ENCODE measurements at places on chromosomes 1 and 21.
A peak's percentile ranks its signal among the peaks of the same experiment; 100 is the strongest.

- no peak for DNase-seq
Measured at GRCh38 chr1:52402860-52403240, 1.4 kb downstream of the ORC1 start.

GRCh38 chr21:19590044-19590443 lies 1186.5 kb upstream of the TMPRSS15 start:
- no peak for DNase-seq

DNA sequence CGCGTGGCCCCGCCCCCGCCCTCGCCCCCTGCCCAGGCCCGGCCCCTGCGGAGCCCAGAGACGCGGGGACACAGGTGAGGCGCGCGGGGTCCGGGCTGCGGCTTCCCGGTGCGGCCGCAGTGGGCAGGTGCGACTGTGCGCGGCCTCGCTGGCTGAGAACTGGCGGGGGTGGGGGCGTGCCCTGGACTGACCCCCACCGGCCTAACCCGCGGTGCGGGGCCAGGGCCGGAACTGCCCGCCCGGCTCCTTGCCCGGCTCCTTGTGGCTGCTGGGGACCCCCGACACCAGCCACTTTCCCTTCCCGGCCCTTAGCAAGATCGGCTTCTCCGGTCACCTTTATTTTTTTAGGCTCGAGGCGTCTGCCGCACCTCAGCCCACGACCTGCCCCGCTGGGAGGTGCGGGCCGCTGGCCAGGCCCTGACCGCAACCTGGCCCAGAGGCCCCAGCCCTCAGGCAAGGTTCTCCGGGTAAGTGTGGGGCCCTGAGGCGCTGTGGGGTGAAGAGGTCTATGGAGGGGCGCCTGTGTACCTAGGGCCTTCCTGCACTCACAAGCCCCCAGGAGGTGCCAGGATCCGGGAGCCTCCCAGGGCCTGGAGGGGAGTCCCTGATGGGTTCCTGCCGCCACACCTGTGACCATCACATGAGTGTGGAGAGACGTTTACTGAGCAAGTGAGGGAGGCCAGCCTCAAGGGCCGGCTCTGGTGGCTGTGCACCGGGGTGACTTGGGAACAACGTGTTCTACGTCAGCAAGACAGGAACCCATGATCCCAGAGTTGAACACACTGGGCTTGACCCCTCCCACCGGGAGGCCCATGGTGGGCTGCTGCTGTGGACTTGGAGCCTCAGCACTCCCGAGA lies at the start of gene SMIM1:
TSS of gene SMIM1 (plus strand) at position 35 of the 857 bp plus-strand sequence. CDS start 2,625 bp downstream, outside the sequence.
- no peak for DNase-seq

GRCh38 chr1:162062542-162063015 lies 6.9 kb upstream of the NOS1AP start:
- DNase-seq = no peak

GRCh38 chr1:83967336-83967735 lies 31.6 kb downstream of the TTLL7 start:
- DNase-seq = peak; percentile 3

DNA sequence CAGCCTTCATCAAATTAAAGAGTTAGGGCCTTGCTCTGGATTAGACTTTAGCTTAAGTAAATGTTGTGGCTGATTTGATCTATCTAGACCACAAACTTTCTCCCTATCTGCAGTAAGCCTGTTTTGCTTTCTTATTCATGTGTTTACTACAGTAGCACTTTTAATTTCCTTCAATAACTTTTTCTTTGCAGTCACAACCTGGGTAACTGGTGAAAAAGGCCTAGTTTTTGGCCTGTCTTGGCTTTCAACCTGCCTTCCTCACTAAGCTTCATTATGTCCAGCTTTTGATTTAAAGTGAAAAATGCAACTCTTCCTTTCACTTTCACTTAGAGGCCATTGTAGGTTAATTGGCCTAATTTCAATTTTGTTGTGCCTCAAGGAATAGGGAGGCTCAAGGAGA lies 12.5 kb upstream of the LPGAT1 start:
- no peak for DNase-seq

DNA sequence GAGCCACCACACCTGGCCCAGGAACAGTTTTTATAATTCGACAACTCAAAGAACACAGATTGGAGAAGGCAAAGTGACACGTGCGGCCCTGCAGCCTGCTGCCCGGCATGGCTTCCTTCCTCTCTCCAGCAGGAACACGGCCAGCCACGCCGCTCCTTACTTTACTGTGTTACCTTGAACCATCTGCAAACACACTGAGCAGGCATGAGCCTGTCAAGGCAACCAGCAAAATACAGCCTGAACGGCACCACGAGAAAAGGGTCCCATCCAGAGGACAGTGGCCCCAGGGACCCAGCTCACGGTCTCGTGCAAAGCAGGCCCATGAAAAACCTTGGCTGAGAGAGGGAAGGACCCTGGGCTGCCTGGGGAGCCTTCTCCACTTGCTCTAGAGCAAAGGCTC lies 38.8 kb downstream of the NPHP4 start:
- no peak for DNase-seq

DNA sequence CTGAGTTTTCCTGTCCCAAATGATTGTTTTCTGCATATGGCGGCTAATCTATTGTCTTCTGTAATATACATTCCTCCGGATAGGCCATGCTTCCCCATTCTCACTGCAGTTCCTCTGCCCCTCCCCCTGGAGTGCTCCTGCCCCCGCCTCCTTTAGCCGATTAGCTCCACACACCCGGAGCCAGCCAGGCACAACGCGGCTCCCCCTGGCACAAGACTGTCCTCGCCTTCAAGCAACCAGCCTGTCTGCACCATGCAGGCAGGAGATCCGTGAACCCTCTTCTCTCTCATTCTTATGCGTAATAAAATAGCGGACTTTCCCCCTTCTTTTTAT lies 18.0 kb downstream of the SERTAD4 start:
- DNase-seq = no peak

DNA sequence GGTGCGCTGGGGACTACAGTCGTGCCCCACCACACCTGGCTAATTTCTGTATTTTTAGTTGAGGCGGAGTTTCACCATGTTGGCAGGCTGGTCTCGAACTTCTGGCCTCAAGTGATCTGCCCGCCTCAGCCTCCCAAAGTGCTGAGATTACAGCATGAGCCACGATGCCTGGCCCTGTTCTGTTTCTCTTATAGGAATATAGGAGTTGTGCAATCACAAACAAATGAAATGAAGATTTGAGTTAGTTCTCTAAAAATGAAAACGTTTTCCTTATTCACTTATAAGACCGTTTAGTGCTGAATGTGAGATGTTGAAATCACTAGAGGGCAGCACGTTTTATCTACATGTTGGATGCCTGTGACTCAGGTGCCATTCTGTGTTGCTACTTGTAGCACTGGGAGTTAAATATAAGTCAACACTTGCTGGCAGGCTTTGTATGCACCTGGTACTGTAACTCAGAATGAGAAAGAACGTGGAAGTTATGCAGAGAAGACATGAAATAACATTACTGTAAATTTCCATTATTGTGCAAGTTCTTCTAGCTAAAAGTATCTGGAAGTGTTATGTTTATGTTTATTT lies 45.8 kb downstream of the MIGA1 start:
- peak; percentile 99 for DNase-seq

- no peak for DNase-seq
Measured at GRCh38 chr21:35398346-35398982, 349.4 kb upstream of the RUNX1 start.

- DNase-seq = peak; percentile 62
Measured at GRCh38 chr1:42456754-42457089, 379 bp downstream of the PPCS start.

DNA sequence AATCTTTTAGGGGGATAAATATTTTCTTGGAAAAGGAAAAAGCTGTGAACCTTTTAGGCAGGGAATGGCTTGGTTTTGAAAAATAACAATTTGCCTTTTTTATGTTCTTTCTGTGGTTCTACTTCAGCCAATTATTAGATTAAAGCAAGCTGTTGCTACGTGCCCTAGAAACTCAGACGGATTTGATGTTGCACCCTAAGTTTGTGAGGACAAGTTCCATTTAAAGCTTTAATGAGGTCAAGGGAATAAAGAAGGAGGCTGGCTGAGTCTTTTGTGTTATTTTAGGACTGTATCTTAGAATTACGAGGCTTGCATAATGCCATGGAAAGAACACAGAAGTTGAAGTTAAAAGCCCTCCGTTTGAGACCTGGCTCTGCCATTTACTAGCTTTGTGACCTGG lies 216.9 kb downstream of the NUF2 start:
- no peak for DNase-seq

- DNase-seq = no peak
Measured at GRCh38 chr1:248825136-248825535, 579 bp downstream of the SH3BP5L start.

GRCh38 chr1:206651958-206652890 lies 16.9 kb downstream of the DYRK3 start:
- DNase-seq = peak; percentile 63

GRCh38 chr1:202013603-202014002 lies 3.2 kb downstream of the ELF3 start:
- DNase-seq = no peak

- DNase-seq = no peak
Measured at GRCh38 chr1:162011337-162012012, 12.2 kb downstream of the OLFML2B start.

- peak; percentile 97 for DNase-seq
Measured at GRCh38 chr1:22830041-22830566, 119.5 kb downstream of the EPHB2 start.

DNA sequence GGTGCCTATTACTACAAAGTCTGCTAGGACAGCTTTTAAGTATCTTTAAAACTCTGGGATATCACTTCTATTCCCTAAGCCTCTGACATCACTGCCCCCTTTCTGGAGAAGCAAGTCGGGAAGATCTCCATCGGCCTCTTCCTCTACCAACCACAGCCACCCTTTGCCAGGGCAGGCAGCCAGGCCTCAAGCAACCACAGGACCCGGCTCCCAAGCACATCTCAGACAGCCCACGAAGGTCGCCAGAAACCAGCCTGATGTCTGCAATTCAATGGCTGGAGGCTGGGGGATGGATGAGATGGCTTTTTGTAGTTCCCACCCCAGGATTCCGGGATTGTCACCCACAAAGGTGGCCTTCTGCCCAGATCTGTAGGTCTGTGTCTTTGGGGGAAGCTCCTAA lies 70.7 kb downstream of the LGR6 start:
- no peak for DNase-seq

GRCh38 chr1:160578525-160579191 lies 638 bp downstream of the CD84 start:
- DNase-seq = no peak

DNA sequence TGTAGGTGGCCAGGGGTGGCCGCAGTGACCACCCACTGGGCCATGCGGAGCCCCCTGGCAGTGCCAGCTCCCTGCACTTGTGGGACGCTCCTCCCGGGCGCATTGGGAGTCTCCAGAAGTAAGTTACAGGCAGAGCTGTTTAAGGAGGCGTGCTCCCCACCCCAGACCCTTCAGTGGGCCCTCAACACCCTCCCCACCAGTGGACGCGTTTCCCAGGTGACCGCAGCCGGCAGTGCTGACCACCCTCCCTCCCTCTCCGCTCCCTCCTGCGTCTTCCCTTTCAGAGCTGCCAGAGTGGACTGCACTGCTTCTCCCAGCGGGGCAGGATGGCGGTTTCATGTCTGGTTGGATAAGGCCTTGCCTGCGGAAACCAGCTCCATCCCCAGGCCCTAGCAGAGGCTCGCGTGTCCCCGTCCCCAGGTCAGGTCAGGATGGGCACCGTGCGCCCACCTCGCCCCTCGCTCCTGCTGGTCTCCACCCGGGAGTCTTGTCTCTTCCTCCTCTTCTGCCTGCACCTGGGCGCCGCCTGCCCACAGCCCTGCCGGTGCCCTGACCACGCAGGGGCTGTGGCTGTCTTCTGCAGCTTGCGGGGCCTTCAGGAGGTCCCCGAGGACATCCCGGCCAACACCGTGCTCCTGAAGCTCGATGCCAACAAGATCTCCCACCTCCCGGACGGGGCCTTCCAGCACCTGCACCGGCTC lies 1.1 kb downstream of the LRRC3 start:
- DNase-seq = no peak

GRCh38 chr21:43975469-43976098 lies 36.5 kb upstream of the TRAPPC10 start:
- DNase-seq = peak; percentile 74

GRCh38 chr1:236844499-236845271 lies 49.6 kb downstream of the MTR start:
- no peak for DNase-seq

GRCh38 chr1:198681831-198682759 lies 43.3 kb downstream of the PTPRC start:
- DNase-seq = peak; percentile 81

- peak; percentile 46 for DNase-seq
Measured at GRCh38 chr1:9494936-9495758, 44.1 kb upstream of the SLC25A33 start.

DNA sequence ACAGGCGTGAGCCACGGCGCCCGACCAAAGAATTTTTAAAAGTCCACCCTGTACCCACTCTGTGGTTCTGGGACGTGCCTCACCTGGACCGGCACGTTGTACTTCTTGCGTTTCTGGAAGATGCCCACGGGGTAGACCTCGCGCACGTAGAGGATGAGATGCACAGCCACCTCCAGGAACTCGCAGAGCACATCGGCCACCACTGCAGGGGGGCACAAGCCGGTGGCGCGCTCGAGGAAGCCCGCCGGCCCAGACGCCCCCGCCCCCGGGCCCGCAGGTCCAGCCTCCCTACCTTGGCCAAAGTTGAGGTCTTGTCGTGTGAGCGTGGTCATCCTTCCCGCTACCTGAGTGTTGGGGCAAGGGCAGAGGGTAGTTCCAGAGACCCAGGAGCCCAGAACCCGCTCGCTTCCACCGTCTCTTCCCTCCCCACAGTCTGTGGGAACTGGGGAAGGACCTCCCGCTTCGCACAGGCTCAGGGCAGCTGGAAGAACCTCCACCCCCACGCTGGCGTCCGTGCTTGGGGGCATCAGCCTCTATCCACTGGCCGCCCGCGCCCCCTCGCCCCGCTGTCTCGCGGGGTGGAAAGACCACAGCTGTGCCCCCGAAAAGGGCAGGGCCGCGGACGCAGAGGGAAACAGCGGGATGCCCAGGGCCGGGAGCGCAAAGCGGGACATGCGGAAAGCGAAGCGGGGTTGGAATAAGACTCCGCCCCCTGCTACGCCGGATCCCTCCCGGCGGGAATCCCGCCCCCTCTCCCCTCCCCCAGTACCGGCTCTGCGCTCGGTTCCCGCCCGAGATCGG lies 478 bp downstream of the MAD2L2 start:
- DNase-seq = no peak

DNA sequence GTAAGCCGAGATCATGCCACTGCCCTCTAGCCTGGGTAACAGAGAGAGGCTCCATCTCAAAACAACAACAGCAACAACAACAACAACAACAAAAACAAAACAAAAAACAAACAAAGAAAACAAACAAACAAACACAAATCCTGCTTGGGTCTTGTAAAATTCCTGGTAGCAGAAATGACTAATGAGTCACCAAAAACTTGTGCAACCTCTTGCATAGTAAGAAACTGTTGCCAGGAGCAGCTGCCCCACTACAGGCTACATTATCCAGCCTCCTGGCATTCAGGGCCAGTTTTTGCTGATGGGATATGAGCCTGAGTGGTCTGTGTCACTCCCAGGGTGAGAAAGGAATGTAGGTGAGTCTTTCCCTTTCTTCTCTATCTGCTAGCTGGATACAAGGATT lies 245.4 kb downstream of the TNR start:
- DNase-seq = peak; percentile 65

- no peak for DNase-seq
Measured at GRCh38 chr1:240362826-240363225, 249.1 kb downstream of the GREM2 start.

- no peak for DNase-seq
Measured at GRCh38 chr1:178937695-178938094, 66.8 kb upstream of the ANGPTL1 start.

- no peak for DNase-seq
Measured at GRCh38 chr1:234713440-234713839, 103.5 kb upstream of the IRF2BP2 start.

- DNase-seq = no peak
Measured at GRCh38 chr1:201739080-201739479, 89.9 kb upstream of the IPO9 start.

- DNase-seq = no peak
Measured at GRCh38 chr1:168135116-168135920, 1.4 kb downstream of the GPR161 start.
